ENCODE measurements at places on chromosomes 5 and 9.

- DNase-seq = no peak
These were observed 28.8 kb downstream of the CAMK4 start for GRCh38 chr5:111252799-111253545.

DNA sequence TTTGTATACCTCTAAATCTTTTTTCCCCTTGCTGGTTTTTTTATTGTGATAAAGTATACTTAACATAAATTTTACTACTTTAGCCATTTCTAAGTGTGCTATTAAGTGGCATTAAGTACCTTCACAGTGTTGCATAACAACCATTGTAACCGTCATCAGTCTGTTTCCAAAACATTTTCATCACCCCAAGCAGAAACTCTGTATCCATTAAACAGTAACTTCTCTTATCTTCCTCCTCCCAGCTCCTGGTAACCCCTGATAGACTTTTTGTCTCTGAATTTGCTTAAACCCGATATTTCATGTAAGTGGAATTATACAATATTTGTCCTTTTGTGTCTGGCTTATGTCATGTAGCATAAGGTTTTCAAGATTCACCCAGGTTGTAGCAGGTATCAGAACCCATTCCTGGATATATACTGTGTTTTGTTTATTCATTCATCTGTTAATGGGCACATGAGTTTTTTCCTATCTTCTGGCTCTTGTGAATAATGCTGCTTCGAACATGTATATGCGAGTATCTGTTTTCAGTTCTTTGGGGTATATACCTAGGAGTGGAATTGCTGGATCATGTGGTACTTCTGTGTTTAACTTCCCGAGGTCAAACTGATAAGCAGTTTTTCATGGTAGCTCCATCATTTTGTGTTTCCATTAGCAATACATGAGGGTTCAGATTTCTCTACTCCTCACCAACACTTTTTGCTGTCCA lies 66.4 kb downstream of the EHMT1 start:
- no peak for DNase-seq

DNA sequence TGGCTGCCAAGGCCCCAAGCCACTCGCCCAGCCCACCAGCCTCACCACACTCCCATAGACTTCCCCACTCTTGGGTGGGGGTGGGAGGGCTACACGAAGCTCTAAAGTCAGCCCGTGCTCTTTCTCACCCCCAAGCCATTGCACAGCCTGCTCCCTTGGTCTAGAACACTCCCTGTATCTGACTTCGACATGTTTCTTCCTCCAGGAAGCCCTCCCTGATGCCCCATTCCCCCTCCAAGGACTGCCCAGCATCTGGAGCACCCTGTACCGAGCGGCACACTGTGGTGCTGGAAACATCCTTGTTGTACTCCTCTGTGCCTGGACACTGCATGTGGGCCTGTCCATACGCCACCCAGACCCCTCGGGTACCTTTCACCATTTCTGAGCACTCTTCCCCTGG lies 49.4 kb upstream of the KCNMB1 start:
- DNase-seq = no peak

DNA sequence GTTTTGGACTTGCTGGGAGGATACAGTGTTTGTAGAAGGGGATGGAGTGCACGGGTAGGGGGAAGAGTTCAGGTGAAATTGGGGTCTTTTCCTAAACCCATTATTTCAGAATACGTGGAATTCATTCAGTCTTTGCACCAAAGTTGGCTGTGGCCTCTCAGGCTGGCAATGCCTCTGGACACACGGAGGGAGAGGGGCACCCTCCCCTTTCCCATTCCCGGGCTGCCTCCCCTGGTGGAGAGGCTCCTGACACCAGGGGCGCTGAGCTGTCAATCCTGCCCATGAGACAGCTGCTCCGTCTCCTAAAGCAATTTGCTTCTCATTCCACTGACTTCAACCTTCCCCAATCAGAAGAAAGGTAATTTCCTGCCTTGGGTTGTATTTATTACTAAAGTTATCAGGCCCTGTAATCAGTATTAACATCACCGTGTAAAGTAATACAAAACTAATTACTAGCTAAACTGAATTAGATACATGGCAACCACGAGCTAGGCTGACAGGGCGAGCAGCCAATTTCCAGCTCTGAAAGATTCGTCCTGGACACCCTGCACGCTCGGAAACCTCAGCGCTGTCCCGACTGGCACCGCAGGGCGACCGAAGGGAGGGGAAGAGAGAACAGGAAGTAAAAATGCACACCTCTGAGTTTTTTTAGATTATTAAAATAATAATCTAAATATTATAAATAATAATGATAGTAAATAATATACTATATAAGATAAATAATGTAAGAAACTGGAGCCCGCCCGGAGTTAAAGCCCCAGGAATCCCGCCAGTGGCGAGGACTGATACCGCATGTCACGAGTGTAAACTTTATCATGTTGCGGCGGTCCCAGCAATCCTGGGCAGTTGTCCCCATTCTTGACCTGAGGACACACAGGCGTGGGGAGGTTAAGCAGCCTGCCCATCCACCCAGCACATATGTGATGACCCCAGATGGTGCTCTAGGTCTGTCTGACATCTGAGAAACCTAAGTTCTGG lies 6.9 kb upstream of the OLFM1 start:
- no peak for DNase-seq

GRCh38 chr5:152290181-152290580 lies 114.9 kb downstream of the NMUR2 start:
- DNase-seq = no peak

GRCh38 chr5:68528821-68529273 lies 313.3 kb downstream of the PIK3R1 start:
- DNase-seq = no peak

DNA sequence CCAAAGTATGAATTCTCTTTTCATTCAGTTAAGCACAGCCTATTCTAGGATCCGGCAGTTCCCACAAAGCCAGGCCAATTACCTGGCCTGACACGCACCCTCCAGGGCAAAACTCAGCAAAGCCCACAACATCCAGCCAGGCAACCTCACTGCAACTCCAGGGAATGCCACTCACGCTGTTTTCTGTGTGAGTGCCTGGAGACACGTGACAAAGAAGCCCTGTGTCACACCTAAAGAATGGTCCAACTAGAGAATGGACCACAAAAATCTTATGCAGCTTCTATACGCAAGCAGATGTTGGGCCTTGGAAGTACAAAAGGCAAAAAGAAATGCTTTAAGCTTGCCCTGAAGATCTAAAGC lies 20.2 kb downstream of the RETREG1 start:
- DNase-seq = no peak

DNA sequence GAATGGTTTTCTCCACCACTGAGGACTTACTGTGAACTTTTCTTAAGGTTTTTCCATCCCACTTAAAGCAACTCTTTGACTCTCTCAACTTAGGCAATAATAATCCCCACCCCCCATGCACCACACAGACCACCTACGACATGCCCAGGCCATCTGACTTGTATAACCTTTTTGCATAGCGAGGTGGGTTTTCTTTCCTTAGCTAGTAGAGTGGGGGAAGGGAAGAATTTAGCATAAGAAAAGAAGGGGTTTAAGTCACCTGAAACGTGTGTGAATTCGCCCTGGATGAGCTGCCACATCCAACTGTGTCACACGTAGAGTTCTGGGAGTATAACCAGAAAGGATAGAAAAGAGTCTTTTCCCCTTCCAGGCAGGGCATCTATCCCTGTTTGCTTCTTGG lies 262.7 kb downstream of the YTHDC2 start:
- DNase-seq = no peak

DNA sequence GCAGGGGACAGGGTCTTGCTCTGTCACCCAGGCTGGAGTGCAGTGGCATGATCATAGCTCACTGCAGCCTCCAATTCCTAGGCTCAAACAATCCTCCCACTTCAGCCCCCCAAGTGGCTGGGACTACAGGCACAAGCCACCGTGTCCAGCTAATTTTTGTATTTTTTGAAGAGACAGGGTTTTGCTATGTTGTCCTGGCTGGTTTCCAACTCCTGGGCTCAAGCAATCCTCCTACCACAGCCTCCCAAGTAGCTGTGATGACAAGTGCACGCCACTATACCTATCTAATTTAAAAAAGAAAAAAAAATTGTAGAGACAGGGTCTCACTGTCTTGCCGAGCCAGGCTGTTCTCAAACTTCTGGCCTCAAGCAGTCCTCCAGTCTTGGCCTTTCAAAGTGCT lies 31.6 kb upstream of the LECT2 start:
- no peak for DNase-seq

GRCh38 chr5:40166802-40167201 lies 512.9 kb upstream of the PTGER4 start:
- no peak for DNase-seq

- peak; percentile 17 for DNase-seq
These were observed 796 bp downstream of the LNPEP start for GRCh38 chr5:96936431-96937320.

DNA sequence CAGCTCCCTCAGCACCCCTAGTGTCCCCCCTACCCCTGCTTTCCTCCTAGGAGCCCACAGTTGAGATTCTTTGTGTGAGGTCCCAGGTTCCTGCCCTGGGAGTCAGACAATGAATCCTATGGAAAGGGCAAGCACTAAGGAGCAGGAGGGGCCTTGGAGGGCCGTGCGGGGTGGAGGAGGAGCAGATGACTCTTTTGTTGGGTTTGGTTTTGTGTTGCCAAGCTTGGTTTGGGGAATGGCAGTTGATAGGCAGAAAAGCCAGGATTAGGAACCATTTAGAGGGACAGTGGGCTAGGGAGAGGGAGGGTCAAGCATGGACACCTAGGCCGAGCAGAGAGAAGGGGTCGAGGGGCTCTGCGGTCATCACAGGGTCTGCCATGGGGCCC lies 61.6 kb upstream of the SPTLC1 start:
- no peak for DNase-seq

DNA sequence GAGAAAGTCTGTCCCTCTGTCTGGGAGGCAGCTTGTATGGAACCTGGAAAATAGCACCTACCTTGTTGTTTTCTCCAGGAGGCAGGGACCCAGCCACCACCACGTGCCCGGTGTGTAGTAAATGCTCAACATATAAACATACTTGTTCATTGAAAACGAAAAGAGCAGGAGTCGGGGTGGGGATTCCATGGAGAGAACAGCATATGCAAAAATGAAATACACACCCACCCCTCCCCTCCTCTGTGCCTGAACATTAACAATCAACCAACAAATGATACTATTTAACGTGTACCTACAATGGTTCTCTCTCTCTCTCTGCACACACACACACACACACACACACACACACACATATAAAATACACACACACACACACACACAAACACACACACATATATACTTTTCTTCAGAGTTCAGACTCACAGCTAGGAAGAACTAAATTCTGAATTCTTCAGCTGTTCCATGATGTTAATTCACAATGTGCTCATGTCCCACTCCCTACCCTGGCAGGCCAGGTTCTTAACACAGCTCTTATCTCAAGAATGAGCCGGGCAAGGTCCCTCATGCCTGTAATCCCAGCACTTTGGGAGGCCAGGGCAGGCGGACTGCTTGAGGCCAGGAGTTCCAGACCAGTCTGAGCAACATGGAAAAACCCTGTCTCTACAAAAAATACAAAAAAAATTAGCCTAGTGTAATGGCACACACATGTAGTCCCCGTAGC lies 16.3 kb upstream of the DENND1A start:
- DNase-seq = no peak

- DNase-seq = no peak
These were observed 7.7 kb downstream of the SPINK9 start for GRCh38 chr5:148343046-148343407.

- DNase-seq = peak; percentile 75
These were observed at the start of gene MAT2B for GRCh38 chr5:163505368-163506094. MAT2B (plus strand) TSS chr5:163505619; CDS start chr5:163505687, 68 bp downstream.

- DNase-seq = no peak
These were observed 59.2 kb downstream of the MEGF9 start for GRCh38 chr9:120655005-120655622.

DNA sequence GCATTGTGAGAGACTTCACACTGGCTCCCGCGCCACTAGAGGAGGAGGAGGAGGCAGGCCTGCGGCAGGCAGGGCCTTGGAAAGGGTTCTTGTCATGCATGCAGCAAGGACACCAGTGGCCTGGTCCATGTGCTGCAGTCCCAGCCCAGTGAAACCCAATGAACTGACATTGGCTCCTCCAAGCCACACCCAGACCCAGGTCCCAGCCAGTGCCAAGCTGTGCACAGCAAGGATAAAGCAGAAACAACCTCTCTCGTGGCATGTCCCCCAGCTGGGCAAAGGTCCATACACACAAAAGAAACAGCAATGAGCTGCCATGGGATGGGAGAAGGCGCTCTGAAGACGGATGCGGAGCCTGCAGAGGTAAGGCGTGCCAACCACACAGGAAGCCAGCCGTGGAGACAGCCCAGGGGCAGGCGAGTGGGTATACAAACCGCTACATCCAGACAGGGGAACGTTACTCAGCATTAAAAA lies 89.2 kb downstream of the SEMA4D start:
- DNase-seq = peak; percentile 84

- no peak for DNase-seq
These were observed 11.8 kb downstream of the DBH start for GRCh38 chr9:133647765-133648469.

- no peak for DNase-seq
These were observed 668.9 kb downstream of the HTR1A start for GRCh38 chr5:63293317-63293716.

GRCh38 chr5:52837591-52838001 lies 49.9 kb downstream of the ITGA1 start:
- no peak for DNase-seq

DNA sequence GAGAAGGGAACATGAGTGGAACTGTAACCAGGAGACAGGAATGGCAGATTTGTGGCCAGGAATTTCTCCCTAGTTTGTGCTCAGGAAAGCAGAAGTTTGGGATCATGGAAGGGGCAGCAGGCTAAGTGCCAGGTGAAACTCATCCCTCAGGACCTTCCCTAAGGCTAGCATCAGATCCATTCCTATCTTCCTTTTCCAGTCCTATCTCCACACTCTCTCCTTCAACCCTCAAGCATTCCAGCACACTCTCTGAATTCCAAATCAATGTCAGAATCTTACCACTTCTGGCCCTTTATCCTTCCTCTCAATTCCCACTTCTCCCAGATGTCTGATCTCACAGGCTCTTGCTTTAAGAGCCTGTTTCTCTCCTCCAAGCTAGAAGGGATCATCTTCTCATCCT lies 53.2 kb upstream of the GRIA1 start:
- no peak for DNase-seq

DNA sequence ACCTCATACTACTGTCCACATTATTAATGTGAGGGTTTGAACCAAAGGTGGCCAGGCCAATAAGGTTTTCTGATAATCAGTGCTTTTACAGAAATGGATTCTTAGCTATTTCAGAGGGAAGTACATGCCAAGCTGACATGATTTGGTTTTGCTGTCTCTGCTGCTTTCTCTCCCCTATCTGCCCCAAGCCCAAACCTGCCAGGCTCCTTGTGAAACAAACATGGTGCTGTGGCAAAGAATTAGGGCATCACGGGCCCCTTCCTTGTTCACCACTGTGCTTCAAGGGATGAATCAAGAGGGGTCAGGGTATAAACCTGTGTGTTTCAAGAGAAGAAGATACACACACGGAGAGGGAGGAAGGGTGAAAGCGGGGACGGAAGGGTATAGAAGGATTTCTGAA lies 41.3 kb upstream of the SMU1 start:
- no peak for DNase-seq

GRCh38 chr5:14944350-14944739 lies 72.8 kb upstream of the ANKH start:
- DNase-seq = no peak

GRCh38 chr5:54347221-54347865 lies 37.0 kb upstream of the ARL15 start:
- no peak for DNase-seq

- no peak for DNase-seq
These were observed 1.8 kb downstream of the EGR1 start for GRCh38 chr5:138466900-138467710.
